Activated CD8-positive, alpha-beta memory T cell treated with anti-CD3 and anti-CD28 coated beads for 36 hours (primary cell): ENCODE measurements at places on chromosomes 12 and 14. TPM values are rescaled to one million over a fixed set of nuclear protein-coding genes. Genes with fewer than 3 reads are reported as not detected.

CPNE6 gene
- not detected for total RNA-seq

GPRC5A gene
- not detected for total RNA-seq

ADAMTS20 gene
- total RNA-seq: not detected

LTA4H gene
- 71.4 TPM for total RNA-seq

AVPR1A gene
- not detected for total RNA-seq

TMEM119 gene
- total RNA-seq: not detected

CRIP1 gene
- 285 TPM for total RNA-seq

RNF212B gene
- total RNA-seq: not detected

NEUROD4 gene
- total RNA-seq: not detected

PSMC1 gene
- total RNA-seq: 152 TPM

POTEM gene
- not detected for total RNA-seq

MYH7 gene
- not detected for total RNA-seq

EGLN3 gene
- total RNA-seq: 1.1 TPM

SPX gene
- total RNA-seq: 0.34 TPM

ISCU gene
- total RNA-seq: 91.4 TPM

ACSS3 gene
- not detected for total RNA-seq

NANOG gene
- not detected for total RNA-seq

CIT gene
- total RNA-seq: 28.6 TPM

TMEM106C gene
- 199 TPM for total RNA-seq

MYF6 gene
- not detected for total RNA-seq

GPRC5D gene
- total RNA-seq: not detected

SERPINA10 gene
- not detected for total RNA-seq

GDF3 gene
- total RNA-seq: not detected

SMIM41 gene
- total RNA-seq: not detected

CNTN1 gene
- total RNA-seq: not detected

C14orf132 gene
- 1.1 TPM for total RNA-seq
